Stimulated activated CD4-positive, alpha-beta T cell treated with anti-CD3 and anti-CD28 coated beads, Interleukin-4, amount 100 ng/mL, for 4 hours (primary cell): ENCODE measurements at places on chromosomes 7 and 10.

- no peak for DNase-seq
These were observed 206.1 kb upstream of the NPSR1 start for GRCh38 chr7:34451923-34452322.

- DNase-seq, result no peak
These were observed 40.7 kb upstream of the EBLN1 start for GRCh38 chr10:22258471-22258870.

DNA sequence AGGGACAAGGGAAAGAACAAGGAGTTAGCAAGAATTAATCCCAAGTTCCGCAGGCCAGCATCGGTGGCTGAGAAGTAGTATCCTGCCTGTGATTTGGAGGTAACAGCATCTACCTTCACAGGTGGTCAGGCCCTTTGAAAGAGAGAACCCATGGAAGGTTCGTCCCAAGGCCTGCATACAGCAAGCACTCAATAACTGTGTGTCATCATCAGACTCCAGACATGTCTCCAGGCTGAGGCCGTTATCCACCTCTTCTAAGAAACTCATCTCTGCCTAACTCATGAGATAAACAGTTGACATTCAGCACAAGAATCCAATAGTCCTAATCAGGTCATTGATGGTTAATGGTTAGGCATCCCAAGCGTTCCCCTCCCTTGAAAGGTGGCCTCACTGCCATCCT, 45.0 kb downstream of the CTBP2 start:
- DNase-seq, result no peak

- DNase-seq, result no peak
These were observed 79.0 kb downstream of the FAS start for GRCh38 chr10:89069589-89069988.

- DNase-seq, result no peak
These were observed 40.4 kb downstream of the SCIN start for GRCh38 chr7:12610899-12611298.

- DNase-seq, result peak; percentile 56
These were observed 860 bp downstream of the ZEB1 start for GRCh38 chr10:31319602-31320549.

GRCh38 chr7:2542011-2542915, 13.1 kb downstream of the BRAT1 start:
- DNase-seq, result no peak
